ENCODE measurements at places on chromosomes 1 and 21.
A peak's percentile ranks its signal among the peaks of the same experiment; 100 is the strongest.

- DNase-seq = no peak
Observed at GRCh38 chr21:45959182-45959581, 22.4 kb upstream of the COL6A1 start.

GRCh38 chr1:154884869-154885701 is 15.0 kb upstream of the KCNN3 start:
- no peak for DNase-seq

DNA sequence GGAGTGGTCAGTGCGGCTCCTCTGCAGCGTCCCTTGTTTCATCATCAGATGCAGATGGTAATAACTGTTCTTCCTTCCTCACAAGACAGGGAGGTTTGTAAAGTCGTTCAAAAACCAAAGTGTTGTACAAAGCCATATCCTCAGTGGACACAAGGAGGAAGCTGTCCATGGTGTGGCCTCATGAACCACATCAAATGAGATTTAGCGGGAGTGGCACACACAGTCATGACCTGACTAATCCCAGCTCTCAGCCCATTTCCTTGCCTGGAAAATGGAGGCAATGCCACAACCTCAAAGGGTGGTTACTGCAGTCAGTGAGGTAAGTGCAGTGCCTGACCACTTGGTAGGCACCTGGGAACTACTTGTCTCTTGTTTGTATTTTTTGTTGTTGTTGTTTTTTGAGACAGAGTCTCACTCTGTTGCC is 13.4 kb downstream of the ENTREP3 start:
- no peak for DNase-seq

DNA sequence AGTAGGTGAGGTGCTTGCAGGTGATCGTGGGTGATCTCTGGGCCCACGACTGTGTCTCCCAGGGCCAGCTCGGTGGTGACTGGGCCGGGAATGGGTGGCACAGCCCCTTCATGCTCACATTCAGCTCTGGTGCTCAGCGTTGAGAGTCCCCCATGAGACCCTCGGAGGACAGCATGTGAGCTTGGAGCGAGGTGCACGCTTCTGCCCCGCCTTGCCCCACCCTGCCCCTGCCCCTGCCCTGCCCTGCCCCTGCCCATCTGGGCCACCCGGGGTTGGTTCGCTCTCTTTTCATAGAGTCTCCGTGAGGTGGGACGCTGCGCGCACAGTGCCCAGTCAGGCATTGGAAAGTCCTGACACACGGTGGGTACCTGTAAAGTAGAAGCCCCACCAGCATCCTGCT is 75.3 kb upstream of the ACTL8 start:
- no peak for DNase-seq

GRCh38 chr1:179935909-179936496 is 18.6 kb upstream of the CEP350 start:
- no peak for DNase-seq

DNA sequence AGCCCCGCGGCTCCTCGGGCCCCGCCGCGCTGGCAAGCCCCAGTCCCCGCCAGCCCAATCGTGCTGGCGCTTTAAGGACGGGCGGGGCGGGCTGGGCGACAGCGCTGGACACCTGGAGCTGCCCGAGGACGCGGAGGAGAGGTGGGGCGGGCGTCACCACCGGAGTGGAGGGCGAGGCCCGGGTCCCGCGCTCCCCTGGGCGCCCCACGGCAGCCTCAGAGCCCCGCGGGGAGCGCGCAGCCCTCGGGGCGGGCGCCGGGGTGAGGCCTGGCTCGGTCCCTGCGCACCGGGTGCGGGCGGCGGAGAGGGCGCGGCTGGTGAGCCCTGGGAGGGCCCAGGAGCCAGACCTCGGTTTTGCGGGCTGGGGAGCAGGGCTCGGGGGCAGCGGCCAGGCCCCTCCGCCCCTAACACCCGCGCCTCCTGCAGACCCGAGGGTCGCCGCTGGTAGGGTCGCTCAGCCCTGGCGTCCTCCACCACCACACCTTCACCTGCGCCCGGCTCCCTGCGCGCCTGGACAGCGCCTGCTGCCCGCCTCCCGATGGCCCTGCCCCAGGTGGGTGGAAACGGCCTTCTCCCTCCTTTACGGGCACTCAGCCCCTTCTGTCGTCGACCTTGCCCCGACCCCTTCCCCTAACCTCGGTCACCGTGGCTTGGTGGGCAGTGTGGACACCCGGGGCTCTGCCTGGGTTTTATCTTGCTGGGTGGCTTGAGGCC is at the start of gene TMEM61:
TMEM61 (plus strand) TSS at position 101 of the 714 bp plus-strand sequence; CDS start at position 539, 438 bp downstream.
- peak; percentile 62 for DNase-seq

GRCh38 chr1:29889776-29890175 is 653.5 kb downstream of the PTPRU start:
- no peak for DNase-seq

GRCh38 chr1:27351541-27352107 is 9.8 kb downstream of the SYTL1 start:
- no peak for DNase-seq

DNA sequence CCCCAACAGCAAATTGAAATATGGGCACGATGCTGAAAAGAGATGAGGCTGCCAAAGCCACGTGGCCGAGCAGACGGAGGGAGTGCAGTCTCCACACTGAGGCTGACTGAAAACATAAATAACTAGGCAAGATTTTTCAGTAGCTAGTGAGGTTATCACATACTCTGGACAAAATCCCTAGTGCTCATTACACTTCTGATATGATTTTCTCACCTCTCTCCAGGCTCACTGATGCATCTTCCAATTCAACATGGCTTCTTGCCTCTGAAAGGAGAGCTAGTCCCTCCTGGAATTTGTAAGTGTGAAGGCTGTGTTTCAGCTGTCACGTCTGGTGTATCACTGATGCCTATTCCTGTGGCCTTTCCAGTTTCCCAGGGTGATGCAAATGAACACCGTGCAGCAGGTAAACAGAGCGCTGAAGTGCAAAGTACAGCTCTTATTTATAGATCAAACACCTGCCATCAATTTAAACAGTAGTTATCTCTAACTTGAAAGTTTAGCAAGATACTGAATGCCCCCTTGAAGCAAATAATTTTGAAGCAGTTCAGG is 656.1 kb downstream of the KIF26B start:
- peak; percentile 34 for DNase-seq

DNA sequence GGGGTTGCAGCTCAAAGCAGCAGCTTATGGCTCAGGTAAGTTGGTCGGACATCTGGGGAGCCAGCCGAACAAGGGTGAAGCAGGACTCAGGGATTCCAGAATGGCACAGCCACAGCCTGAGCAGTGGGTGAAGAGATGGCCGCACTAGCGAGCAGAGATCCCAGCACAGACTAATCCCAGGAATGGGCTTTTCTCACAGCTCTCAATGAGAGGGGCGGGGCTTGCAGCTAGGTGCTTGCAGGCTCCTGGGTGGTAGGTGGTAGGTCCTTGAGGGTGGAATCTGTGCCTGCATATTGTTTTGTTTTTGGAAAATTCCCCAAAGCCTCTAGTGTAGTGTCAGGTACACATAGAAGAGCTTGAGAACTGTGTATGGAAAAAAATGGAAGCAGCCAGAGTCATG is 9.0 kb downstream of the KIAA0040 start:
- no peak for DNase-seq

GRCh38 chr1:186708694-186709097 is 28.5 kb upstream of the PTGS2 start:
- DNase-seq = no peak

DNA sequence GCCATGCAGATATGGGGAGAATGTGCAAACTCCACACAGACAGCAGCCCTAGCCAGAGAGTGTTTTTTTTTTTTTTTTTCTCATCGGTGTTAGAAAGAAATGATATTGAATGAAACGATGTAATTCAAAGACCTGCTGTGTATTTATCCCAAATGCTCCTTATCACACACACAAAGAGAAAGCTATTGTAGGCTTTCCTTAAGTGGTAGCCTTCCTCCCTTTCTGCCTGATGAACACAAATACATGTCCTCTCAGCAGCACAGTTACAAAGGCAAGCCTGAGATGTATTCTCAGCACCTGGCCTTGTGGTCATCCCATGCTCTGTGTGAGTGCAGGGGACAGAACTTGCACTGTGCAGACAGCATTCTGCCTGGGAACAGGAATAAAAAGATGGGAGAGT is 93.8 kb downstream of the PLPPR5 start:
- no peak for DNase-seq

DNA sequence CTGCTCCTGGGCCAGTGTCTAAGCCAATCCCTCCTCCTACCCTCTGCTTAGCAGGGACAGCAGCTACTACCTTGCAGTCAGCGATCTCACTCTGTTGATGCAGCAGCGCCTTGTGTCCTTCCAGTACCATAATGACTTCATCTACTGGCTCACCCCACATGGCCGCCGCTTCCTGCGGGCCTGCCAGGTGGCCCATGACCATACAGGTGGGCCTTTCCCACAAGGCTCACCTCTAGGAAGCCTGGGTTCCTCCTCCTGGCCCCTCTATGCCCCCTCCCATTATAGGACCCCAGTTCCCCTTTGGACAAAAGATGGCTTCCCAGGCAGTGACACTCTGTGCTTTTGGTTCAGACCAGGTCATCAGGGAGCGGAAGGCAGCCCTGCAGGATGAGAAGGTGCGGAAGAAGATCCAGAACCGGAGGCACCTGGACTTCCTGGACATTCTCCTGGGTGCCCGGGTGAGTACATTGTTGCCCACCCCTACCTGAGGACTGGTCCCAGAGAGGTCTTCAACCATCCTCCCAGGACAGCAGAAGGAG is 15.1 kb downstream of the CYP4B1 start:
- DNase-seq = no peak

- DNase-seq = no peak
Observed at GRCh38 chr1:206754011-206754410, 16.6 kb upstream of the IL19 start.

- DNase-seq = no peak
Observed at GRCh38 chr1:70090875-70091274, 114.5 kb downstream of the LRRC40 start.

GRCh38 chr1:73662526-73662925 is 535.5 kb downstream of the LRRIQ3 start:
- DNase-seq = no peak

DNA sequence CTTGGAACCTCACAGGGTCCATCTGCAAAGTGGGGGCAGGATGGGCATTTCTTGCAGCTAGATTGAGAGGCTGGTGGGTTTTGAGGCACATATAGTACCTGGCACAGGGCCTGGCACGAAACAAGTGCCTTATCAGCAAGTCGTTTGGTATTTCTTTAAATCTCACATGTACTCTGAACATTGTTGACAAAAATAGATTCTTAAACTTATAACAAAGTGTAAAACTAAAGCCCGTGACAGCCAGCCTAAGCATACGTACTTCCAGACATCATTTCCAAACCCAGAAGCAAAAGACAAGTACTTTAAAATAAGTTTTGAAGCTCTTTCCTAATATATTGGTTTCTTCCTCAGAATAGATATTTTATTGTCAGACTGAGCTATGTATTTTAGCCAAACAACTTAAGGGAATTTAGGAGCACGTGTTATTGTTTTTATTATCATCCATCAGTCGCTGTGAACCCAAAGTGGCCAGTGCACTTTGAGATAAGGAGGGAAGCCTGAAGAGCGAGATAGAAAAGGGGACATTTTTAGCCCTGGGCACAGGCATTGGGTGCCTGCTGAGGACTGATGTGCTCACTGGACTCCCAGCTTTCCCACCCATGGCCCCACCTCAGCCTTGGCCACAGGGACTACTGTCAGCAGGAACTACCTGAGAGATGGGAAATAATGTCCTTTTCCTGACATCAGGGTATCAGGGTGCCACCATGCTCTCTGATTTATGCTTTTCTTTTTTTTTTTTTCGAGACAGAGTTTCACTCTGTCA is 3.0 kb downstream of the FBLIM1 start:
- DNase-seq = no peak

- DNase-seq = no peak
Observed at GRCh38 chr1:54965624-54966340, 14.6 kb upstream of the TMEM61 start.

DNA sequence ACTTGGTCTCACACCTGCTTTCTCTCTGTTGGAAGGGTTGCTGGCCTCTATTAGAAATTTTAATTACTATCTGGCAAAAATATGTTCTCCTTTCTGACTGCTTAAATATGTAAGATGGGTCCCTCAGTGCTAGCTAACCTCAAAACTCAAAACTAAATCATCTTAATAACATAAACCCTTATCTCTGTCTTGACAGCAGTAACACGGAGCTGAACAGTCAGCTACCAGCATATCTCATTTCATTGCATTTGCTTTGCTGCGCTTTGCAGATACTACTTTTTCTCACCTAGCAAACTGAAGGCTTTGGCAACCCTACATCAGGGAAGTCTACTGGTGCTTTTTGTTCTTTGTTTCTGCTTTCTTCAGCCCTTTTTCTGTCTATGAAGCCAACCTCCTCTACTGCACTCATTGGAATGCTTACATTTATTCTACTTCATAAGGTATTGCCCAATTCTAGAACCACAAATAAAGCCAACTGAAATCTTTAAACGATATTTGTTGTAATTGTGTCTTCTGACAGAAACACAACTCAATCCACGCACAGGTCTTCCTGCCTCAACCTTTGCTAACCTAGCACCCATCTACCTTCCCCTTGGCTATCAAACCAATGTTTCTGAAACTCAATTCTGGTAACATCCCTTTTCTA is 95.6 kb downstream of the RERE start:
- DNase-seq = no peak

DNA sequence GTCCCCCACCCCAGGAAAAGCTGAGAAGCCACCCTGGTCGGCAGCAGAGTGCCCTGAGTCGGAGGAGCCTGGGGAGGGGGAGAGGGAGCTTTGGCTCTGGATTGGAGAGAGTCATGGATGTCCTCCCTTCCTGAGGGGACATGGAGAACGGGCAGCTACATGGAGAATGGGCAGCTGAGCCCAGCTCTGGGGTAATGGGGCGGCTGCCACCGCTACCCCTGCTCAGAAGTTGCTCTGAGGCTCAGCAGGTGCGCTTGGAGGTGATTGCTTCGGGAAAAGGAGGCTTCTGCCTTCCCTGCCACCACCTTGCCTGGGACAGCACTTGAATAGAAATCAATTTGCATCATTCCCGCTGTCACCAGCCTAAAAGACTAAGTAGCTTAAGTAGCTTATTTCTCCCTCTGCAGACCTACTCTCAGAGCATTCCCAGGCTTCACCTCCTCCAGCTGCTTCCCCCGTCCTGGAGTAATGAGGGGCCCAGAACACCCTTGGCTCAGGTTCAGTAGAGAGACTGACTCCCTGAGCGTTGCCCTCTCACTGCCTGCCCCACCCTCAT is 8.3 kb downstream of the DISP3 start:
- DNase-seq = no peak

- peak; percentile 95 for DNase-seq
Observed at GRCh38 chr21:17512253-17513213, at the start of gene CXADR. Gene CXADR, plus strand, starts transcription at chr21:17513043. Its CDS starts 87 bp downstream, at chr21:17513130.

- no peak for DNase-seq
Observed at GRCh38 chr1:115332813-115333608, 5.0 kb downstream of the NGF start.

DNA sequence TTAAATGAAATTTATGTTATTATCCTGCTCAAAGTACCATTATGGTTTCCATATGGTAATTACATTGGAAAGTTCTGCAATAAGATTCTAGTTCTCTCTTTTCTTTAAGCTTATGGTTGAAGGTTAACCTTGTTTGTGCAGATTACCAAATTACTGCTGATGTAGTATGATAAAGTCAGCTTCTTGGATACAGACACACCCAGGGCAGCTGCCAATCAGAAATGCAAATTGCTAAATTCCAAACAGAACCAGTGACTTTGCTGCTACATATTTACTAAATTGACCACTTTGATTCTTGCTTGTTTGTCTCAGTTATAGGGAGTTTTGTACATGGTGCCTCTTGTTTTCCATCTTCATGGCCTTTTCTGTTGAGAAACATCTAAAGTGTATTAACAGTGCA is 26.5 kb downstream of the GNAT2 start:
- no peak for DNase-seq

- DNase-seq = no peak
Observed at GRCh38 chr21:35593000-35593502, 467.3 kb downstream of the SETD4 start.
